CD4-positive, alpha-beta T cell treated with Interleukin-6 for 4 hours (primary cell): ENCODE measurements at places on chromosomes 12 and 14.
A peak's percentile ranks its signal among the peaks of the same experiment; 100 is the strongest.

DNA sequence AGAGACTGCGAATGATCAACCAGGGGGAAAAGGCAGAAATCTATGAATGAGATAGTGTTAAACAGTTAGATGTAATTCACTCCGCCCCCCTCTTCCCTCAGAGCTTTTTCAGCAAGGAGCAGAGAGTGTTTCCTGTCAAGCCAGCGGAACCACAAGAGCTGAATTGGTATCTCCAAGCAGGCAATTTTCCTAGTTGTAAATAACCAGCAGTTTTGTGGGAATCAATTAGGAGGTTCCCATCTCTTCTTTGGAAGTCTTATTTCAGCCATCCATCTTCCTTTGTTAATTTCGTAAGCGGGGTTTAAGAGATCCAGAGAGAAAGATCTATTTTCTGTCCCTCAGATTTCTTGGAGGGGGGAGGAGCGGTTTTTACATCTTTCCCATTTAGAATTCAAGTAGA lies 178.0 kb downstream of the FOXN3 start:
- DNase-seq: no peak

DNA sequence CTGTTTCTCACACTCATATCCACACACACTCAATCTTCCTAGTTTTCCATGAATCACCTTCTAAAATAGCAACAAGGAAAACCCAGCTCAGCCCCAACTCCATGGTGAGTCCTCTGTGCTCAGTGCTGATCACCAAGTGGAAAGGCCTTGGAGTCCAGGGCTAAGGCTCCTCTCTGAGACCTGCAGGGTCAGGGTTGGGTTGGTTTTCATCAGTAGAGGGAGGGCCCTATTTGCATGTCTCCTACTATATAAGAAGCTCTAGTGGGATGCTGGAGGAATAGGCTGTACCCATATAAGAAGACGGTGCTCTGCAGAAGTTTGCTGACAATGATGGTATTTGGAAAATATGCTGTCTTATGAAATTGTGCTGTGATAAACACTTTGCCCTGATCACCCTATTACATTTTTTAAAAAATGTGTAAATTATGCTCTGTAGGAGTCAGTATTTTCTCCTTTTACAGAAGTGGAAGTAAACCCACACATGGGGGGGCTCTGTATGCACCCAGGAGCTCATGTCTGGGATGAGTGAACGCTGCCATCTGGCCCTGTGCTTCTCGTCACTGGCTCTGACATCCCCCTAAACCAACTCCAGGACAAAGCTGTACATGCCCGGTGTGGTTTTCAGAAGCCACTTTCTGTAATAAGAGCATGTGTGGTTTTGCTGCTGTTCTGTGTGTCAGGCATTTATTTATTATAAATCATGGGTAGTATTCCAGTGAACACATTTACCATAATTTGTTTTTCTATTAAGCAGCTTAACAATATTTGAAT lies 536.3 kb downstream of the TMEM121 start:
- no peak for DNase-seq

- peak; percentile 72 for DNase-seq
Measured at GRCh38 chr14:91367173-91368171, 50.1 kb downstream of the CCDC88C start.

DNA sequence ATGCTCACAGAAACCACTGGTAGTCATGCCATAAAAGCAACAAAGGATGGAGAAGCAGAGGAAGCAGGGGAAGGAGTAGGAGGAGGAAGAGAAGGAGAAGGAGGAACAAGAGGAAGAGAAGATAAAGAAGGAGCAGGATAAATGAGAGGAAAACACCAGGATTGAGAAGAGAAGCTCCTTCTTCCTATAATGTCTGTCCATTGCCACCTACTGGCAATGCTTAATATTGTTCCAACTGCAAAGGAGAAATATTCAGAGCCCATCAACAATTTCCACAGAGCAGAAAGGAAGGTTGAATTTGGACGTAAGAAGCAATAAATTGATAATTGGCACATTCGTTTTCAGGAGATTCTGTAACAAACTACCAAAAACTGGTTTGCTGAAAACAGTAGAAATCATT lies 898.4 kb downstream of the SLC16A7 start:
- DNase-seq: no peak

GRCh38 chr14:75559451-75560222 lies 18.8 kb upstream of the FLVCR2 start:
- peak; percentile 43 for DNase-seq

DNA sequence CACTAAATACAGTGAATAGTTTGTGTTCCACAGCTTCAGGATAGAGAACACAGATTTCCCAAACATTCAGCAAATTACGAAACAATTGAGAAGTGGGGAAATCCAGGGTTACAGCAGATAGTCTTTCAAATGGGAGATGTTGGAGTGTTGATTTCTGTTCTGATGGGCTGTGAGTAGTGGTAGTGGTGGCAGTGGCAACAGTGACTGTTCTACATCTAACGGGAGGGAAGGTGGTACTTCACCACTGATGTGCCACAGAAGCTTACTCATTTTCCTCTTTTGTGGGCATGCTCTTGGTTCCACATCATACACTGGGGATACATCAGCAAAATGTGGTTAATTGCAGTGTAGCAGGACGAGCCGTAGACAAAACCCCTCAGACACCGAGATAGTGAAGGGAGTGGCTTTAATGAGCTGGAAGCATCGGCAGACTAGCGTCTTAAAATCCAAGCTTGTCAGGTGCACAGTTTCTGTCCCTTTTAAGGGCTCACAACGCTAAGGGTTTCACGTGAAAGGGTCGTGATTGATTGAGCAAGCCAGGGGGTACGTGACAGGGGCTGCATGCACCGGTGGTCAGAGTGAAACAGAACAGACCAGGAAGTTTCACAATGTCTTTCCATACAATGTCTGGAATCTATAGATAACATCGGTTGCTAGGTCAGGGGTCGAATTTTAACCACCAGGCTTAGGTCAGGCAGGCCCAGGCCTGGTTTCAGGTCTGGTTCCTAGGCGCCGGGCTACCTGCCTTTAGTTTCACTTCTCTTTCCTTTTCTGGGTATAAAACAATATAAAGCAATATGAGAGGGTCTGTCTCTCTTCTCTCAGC lies 330.6 kb upstream of the FBXO33 start:
- DNase-seq: no peak

DNA sequence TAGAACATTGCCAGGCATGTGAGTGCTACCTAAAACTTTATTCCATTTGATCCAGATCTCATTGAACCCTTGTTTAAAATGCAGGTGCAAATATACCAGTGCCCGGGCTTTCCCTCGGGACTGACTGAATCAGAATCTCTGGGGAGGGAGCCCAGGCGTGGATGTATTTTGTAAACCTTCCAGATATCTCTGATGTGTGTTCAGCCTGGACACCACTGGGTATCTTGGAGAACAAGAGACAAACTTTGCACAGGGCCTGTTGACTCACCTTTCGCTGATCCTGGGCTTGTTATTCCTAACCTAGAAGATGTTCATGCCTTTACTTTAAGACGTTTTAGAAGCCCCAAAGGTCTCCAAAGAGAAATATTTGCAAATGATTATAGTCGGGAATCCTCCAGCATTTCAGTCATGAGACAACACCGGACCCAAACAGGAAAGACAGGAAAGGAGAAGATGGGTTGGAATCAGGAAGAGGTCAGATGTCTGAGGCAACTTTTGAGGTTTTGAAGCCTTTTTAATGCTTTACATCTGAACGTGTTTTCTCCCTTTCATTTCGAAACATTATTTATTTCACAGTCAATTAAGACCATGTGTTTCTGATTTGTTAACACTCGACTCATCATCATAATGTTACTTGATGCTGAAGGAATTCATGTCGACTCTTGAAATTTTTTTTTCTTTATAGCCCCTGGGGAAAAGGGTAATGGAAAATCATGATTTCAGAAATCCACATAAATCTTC lies 118.6 kb downstream of the PLXNC1 start:
- DNase-seq: no peak

GRCh38 chr14:105860615-105861580 lies 334.5 kb downstream of the TMEM121 start:
- DNase-seq: no peak

DNA sequence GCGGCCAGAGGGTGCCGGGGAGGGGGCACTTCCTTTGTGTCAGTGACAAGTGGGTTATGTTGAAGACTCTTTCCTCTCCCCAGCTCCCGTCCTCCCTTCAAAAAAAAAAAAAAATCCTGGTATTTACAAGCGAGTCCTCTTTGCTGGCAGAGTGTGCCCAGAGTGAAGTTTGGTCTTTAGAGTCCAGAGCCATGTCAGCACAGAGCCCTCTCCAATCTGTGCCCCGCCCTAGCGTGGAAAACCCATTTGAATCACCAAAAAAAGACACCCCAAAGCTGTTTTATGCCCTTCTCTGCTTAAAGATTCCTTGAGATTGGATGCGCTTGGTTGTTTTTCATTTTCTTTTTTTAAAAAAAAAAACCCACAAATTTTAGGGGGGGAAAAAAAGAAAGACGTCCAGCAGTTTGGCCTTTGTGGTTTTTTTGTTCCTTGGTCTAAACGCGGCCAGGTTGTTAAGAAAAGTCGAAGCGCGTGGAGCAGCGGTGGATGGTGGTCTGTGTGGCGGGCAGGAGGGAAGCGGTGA lies 3.3 kb downstream of the NKX2-1 start:
- DNase-seq: no peak

- DNase-seq: no peak
Measured at GRCh38 chr14:81834308-81834707, 300.7 kb upstream of the SEL1L start.

- DNase-seq: no peak
Measured at GRCh38 chr14:75559045-75559444, 19.4 kb upstream of the FLVCR2 start.

DNA sequence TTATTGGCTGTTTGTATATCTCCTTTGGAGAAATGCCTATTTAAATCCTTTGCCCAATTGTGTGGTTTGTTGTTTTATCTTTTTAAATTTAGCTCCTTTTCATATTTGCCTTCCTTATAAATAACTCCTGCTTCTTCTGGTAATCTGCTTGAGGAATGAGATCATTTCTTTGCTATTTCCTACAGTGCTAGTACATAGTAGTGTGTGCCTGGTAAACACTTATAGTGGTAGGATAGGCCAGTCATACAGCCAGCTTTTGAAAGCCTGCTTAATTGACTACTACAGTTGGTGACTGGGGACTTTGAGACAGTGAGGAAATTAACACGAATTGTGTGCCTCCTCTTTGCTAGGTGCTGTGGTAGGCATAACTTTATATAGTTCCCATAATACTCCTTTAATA lies 68.7 kb downstream of the BORCS5 start:
- no peak for DNase-seq

DNA sequence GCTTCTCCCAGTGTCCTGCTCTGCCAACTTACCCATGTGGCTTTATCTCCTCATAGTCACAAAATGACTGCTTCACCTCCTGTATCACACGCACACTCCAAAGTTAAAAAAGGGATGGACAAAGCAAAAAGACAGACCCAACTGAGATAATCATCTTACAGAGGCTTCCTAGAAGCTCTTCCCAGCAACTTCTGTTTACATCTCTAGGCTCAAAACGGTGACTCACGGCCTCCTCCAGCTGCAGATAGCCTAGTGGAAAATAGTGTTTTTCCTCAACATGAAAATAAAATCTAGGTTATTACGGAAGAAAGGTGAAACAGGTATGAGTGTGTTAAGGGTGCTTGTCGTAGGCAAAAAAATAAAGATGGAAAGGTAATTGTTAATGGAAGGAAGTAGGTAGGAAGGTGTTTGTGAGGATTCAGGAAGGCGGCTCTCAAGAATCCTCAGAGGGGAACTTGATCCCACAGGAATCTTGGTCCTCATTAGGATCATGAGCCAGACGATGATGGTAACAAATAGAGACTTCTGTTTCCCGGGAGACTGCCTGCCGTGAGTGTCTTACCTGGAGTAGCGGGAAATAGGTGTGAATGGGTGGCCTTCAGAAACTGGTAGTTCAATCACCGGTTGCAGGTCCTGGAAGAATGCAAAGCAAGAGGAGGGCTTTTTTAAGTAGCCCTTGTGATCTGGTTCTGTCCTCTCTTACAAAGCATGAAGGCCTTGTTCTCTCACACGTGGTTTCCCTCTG lies 487.5 kb upstream of the TMEM132C start:
- no peak for DNase-seq

- DNase-seq: no peak
Measured at GRCh38 chr12:60144395-60144794, 548.6 kb downstream of the SLC16A7 start.

GRCh38 chr12:19483727-19484126 lies 44.4 kb downstream of the AEBP2 start:
- DNase-seq: no peak

DNA sequence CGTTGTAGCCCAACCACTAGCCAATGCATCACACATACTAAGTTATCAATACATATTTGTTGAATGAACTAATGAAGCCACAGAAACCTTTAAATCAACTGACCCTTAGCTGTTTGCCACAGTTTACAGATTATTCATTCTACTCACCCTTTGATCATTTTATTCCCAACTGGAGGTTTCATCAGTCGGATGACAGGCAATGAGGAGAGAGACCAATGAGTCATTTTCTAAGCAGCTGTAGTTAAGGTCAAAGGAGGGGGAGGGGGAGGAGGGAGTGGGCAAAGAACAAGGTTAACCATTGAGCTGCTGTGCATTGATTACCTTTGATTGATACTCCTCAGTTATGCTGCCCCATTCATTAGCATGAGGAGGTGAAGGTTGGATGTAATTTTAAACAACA lies 469.5 kb downstream of the VRK1 start:
- DNase-seq: no peak

DNA sequence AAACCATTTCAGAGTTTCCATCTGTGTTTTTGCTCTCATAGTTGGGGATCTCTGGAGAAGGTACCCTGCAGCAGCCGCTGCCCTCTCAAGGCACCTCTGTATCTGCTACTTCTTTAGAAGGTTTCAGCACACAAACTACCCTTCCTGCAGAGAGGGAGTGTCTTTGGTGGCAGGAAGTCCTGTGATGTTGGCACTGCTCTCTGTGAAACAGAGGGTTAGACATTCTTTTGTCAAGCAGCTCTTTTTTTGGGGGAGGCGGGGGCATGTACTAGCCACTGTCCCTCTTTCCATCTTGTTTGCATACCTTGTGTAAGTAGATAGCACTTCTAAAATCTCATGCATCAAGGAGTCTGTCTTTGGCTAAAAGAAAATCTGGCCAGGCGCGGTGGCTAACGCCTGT lies 352.6 kb downstream of the BMP4 start:
- DNase-seq: no peak

GRCh38 chr12:102182635-102183034 lies 15.0 kb downstream of the PMCH start:
- DNase-seq: no peak

DNA sequence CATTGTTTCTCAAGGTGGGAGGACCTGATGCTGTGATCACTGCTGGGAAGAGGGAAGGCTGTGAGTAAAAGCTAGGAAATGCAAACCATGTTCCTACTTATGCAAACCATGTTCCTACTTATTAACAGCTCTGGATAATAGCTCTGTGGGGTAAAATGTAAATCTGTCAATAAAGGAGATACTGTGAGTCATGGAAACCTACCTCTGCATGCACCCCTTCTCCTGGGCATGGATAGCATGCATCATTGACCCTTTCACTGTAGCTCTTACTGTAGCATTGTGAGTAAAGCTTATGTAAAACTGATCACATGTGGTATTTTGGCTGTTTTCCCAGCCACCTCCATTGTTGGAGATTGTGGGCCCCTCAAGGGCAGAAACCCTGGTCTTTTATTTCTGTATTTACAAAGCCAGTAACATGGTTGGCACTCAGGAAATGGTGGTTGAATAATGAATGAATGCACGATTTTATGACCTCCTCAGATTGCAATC lies 253.7 kb downstream of the GRIN2B start:
- DNase-seq: no peak
